NCI-H2029 treated with DMSO at 0.1 percent for 48 hours (cell line): ENCODE measurements at places on chromosomes 6 and 20.
A peak's percentile ranks its signal among the peaks of the same experiment; 100 is the strongest.

DNA sequence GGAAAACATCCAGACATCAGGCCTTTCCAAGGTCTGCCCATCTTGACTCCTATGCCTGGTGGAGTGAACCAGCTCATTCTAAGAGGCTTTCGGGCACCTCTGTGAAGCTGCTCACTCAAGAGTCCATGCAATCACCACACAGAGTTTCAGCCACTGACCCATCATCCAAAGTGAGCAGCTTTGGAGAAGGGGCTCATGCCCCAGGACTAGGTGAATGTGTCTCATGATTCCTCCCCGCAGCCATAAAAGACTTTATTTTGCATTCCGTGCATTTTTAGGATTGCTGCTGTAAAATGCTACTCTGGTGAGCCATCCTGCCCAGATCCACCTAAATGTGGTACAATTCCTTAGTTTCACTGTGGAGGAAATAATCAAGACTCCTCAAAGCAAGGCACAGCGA is 44.5 kb upstream of the EZR start:
- DNase-seq, result no peak

GRCh38 chr6:125839471-125839870 is 48.7 kb downstream of the NCOA7 start:
- DNase-seq, result no peak

DNA sequence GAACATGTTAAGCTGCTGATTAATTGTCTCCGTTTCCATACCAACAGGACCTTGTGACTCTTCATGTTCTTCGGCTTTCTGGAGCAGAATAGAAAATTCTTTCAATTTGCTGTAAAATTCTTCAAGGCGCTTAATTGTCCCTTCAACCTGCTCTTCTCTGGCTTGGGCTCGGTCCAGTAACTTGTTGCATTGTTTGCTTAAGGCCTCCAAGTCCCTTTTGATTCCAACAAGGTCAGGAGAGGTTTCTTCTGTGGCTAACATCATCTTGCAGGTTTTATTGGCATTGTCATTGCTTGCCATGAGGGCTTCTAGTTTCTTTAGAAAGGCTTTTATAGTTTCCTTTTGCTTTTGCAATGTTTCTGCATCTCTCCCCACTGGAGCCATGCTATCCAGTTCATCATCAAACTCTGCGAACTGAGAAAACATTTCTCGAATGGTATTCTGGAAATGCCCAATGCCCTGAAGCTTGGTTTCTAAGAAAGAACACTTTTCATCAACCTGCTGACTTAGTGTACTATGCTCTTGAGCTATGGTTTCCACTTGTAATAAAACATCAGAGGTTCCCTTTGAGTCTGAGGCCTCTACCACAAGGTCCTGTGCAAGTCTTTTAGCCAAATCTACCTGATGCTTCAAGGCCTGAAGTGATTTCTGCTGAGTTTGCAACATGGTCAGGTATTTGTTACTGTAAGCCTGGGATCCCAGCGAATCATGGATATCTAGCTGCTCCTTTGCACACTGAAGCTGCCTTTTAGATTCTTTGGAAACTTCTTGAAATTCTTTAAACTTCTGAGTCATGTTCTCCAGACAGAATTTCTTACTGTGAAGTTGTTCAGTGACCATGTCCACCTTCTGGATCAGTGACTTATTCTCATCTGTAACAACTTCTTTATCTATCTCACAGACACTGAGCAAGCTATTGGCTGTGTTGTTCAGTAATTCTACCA is 90.2 kb downstream of the DST start:
- DNase-seq, result no peak

GRCh38 chr6:147999001-147999540 is 343.6 kb upstream of the SASH1 start:
- no peak for DNase-seq

GRCh38 chr6:118761645-118762044 is 110.3 kb upstream of the CEP85L start:
- peak; percentile 28 for DNase-seq

DNA sequence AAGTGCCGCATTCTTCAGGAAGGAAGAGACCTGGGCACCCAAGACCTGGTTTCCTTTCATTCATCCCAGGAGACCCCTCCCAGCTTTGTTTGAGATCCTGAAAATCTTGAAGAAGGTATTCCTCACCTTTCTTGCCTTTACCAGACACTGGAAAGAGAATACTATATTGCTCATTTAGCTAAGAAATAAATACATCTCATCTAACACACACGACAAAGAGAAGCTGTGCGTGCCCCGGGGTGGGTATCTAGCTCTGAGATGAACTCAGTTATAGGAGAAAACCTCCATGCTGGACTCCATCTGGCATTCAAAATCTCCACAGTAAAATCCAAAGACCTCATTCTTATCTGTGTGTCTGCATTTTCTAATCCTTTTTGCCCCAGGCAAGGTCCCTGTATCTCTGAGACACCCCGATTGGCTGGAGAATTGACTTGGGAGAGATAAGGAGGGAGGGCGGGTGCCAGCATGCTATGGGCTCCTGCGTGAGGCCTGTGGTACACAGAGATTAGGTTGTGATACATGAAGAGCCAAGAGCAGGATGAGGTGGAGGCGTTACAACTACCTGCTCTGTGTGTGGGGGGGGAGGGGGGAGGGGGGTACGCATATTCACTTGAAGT is 4.8 kb downstream of the MUC21 start:
- DNase-seq, result no peak

DNA sequence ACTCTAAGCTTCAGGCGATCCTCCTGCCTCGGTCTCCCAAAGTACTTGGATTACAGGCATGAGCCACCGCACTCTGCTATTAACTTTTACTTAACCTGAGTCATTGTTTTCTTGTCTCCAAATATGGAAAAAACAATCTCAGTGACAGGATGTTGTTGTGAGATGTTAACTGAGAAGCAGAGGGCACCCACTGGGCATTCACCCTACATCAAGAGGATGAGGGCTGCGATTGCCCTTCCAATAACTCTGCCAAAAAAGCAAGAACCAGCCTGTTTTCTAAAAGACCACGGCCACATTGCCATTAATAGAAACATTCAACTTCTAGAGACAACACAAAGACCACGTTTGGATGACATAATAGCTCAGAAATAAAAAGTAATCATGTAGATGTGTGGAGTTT is 107.6 kb upstream of the SGK1 start:
- no peak for DNase-seq

DNA sequence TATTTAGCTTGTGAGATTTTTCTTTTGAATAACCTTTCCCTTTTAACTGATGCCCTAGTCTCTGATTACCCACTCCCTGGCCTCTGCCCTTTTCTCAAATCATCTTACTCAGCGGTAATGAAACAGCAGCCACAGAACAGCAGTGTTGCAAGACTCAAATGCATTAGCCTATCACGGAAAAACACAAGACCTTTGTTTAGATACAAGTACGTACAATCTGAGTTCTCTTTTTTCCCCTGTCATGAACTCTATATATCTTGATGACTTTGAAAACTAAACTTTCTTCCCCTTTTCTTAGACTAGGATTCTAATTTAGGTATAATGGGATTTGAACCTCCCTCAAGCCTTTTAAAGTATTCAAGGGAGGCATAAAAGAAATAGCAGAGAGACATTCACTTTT is 1034.9 kb downstream of the EYS start:
- DNase-seq, result no peak

GRCh38 chr6:147578159-147578558 is 69.7 kb downstream of the SAMD5 start:
- DNase-seq, result no peak

- no peak for DNase-seq
Measured at GRCh38 chr6:149197482-149197881, 120.0 kb upstream of the TAB2 start.

GRCh38 chr6:114024746-114025145 is 53.8 kb upstream of the HDAC2 start:
- no peak for DNase-seq

DNA sequence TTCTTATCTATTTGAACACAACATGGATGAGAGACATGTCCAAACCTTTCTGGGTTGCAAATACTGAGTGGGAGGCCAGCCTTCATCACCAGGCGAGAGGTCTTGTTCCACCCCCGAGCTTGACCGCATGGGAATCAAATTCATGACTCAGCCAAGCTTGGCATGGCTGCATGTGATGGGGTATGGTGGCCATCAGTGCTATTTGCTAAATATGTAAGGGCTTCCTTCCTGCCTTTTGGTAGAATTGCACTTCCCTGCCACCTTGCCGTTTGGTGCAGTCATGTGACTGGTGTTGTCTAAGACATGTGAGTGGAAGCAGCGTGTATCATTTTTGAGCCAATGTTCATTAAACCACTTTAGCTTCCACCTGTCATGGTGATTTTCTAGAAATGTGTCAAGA is 508.9 kb upstream of the SULF2 start:
- no peak for DNase-seq

DNA sequence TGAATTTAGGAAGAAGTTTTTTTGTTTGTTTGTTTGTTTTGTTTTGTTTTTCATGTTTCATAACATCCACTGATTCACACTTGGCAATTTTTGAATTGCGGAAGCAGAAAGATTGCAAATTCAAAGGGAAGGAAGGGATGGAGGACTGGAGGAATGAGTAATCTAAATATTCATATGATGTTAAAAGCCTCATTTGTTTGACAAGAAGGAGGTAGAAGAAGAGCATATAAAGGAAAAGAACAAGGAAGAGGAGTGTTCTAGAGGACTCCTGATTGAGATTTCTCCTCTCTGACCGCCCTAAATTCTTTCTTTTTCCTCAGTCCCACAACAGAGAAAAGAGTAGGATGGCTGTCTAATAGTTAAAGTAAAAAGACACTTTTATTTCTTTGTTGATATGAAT is 88.5 kb downstream of the METTL24 start:
- no peak for DNase-seq

DNA sequence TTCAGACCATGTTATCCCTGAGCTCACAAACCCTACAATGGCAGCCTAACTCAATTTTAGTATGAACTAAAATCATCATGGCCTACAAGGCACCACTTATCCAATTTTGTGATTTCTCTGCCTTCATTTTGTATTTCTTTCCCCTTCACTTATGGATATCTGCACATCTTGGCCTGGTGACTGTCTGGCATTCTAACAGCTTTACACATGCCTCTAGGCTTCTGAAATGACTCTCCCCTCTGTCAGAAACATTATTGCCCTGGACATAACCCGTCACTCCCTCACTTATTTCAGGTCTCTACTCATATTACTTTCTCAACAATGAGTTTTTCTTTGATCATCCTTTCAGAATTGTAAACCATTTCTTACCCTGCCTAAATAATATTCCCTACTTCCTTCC is 89.2 kb upstream of the THEMIS start:
- DNase-seq, result no peak

DNA sequence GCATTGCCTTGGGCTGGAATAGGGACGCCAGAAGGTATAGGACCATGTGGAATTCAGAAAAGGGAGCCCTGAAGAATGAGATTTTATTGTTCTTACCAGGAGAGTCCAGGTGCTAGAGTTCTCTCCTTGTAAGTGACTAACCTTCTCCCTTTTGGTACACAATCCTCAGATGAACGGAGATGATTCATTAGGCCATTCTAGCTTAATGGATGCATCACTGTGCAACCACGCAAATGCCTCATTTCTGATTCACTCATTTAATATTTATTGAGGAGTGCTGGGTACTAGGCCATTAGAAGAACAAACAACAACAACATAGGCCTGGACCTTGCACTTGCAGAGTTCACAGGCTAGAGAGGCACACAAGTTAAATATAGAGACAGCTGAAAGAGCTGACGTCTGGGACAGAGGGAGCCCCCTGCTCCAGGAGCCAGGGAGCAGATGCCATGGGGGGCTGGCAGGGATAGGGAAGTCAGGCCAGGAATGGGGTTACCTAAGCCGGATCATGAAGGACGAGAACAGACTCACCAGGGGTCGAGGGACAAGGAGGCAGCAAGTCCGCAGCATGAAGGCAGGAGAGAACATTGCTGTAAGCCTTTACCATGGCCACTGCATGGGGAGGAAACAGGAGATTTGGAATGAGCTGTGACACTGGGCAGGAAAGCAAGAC is 179.5 kb upstream of the AKAP12 start:
- DNase-seq, result no peak

GRCh38 chr20:17725094-17725835 is 25.5 kb downstream of the BANF2 start:
- DNase-seq, result peak; percentile 92

DNA sequence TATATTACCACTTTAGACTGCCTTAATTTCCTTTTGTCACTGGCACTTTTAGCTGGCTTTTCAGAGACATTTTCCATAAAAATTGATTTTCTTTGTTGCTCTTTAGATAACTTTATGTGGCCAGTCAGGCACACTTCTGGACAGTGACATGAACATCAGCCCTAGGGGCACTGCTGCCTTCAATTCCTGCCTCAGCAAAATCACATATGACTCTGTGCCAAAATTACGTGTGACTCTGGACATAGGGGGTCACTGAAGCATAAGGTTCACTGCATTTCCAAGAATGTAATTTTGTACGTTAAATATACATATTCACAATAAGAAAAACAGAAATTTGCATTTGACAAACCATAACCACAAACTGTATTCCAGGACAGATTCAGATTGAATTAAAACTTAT is 66.5 kb downstream of the ESF1 start:
- no peak for DNase-seq

GRCh38 chr6:118678866-118679265 is 27.5 kb upstream of the CEP85L start:
- DNase-seq, result no peak

GRCh38 chr6:2652611-2653010 is 98.1 kb downstream of the MYLK4 start:
- no peak for DNase-seq

DNA sequence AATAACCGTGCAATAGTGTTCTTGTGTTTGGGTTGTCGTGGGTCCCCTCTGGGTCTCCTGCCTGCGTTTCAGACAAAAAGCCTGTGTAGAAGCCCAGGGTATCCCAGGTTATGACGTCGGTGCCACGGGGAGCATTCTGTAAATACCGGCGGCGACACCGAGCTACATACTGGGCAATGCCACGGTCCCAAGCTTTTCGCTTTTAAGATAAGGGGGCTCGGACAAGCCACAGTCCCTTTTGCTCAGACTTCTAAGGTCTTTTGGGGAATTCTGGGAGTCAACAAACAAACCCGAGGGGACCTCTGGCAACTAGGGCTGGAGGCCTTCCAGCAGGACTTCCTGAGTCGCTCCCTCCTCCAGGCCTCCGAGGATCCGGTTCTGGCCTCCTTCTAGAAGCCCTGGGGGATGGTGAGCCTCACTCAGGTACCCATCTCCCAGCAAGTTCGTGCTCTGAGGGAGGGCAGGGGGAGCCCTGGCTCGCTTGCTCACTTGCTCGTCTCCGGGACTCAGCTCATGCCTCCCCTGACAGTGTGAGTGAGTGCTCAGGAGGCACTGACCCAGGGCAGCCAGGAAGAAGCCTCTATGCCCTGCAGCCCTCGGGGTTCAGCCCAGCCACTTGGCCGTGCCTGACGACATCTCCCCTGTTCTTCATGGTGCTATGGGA is 62.4 kb upstream of the MRPS10 start:
- DNase-seq, result no peak
